Globus pallidus (tissue), 1 donor: ENCODE measurements at places on chromosomes 1 and 21.

DNA sequence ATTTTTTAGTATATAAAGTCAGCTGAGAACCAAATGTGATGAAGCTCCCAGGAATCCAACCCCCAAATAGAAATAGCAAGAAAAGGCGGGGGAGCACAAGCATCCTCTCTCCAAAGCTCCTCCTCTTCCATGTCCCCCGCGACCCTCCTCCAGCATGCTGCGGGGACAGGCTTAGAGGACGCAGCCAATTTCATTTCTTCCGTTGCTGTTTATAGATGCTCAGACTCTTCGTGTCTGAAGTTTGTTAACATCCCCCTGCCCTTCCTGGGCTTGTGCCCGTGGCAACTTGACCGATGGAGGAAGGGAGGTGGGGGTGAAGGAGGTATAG, 754 bp upstream of the NPPA start:
- DNase-seq: no peak

DNA sequence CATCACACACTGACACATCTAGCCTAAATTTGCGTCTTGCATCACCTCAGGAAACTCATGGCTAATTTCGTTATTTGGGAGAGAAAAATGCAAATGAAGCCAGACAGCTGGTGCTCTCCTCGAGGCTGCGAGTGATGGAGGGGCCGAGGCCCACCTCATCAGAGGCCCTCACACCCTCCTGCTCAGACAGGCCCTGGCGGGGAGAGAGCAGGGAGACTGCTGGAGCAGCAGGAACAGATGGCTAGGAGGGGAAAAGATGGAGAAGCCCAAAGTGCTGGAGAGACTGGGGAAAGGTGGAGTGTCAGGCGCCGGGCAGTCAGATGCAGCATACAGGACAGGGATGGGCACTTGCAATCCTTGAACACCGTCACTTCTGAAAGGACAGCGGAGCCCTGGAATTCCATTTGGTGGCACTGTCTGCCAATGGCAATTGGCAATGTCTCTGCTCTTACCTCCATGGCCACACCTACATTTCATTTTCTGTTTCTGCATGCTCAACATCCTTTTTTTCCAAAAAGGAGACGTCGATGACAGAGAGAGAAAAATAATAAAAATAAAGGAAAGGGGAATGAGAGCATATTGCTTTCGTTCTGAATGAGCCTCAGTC, 286.2 kb downstream of the SPATA17 start:
- DNase-seq: no peak

GRCh38 chr1:110857964-110858948, 14.7 kb upstream of the CD53 start:
- no peak for DNase-seq

GRCh38 chr1:38741341-38741740, 118.2 kb downstream of the RRAGC start:
- DNase-seq: no peak

GRCh38 chr1:58262702-58263101, 283.8 kb downstream of the OMA1 start:
- no peak for DNase-seq

DNA sequence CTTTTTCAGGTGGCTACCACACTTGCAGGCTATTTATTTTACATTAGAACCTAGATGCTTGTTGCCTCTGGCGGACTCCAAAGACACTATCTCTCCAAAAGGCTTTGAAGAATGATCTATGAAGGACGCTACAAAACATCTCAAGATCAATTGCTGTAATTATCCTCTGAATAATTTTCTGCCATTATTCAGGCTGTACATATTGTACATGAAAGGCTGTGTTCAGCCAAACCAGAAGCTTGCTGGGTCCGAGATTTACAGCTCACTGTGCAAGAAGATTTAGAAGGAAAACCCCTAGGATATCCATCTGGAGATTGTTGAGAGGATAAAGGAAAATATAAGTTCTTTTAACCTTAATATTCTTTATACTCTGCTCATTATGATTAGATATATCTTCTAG, 523.6 kb upstream of the PLXNA2 start:
- DNase-seq: no peak
